ENCODE measurements at places on chromosomes 12 and 14. TPM values are rescaled to one million over a fixed set of nuclear protein-coding genes. Genes with fewer than 3 reads are reported as not detected.

The PIWIL1 gene
- total RNA-seq, result not detected

The TSPAN9 gene
- 65.5 TPM for total RNA-seq

DNA sequence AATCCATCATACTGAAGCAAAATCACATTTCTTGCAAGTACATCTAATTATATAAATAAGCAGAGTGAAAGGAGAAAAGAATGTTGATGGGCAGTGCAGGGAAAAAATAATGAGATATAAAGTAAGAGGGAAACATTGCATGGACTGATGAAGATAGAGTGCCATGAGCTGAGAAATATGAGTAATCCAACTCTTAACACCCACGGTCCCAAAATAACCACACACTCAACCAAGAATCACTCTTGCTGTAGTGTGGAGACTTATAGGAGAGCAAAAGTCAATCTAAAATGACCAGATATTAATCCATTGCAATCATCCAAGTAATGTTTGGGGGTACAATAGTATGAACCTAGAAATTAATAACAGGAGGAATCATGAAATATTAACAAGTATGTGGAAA lies 40.2 kb downstream of the MYF5 start:
- no peak for DNase-seq

The PARPBP gene
- total RNA-seq, result 7.2 TPM

- no peak for DNase-seq
Observed at GRCh38 chr12:11804130-11804529, 154.7 kb downstream of the ETV6 start.

The TMTC1 gene
- total RNA-seq, result 1.2 TPM

DNA sequence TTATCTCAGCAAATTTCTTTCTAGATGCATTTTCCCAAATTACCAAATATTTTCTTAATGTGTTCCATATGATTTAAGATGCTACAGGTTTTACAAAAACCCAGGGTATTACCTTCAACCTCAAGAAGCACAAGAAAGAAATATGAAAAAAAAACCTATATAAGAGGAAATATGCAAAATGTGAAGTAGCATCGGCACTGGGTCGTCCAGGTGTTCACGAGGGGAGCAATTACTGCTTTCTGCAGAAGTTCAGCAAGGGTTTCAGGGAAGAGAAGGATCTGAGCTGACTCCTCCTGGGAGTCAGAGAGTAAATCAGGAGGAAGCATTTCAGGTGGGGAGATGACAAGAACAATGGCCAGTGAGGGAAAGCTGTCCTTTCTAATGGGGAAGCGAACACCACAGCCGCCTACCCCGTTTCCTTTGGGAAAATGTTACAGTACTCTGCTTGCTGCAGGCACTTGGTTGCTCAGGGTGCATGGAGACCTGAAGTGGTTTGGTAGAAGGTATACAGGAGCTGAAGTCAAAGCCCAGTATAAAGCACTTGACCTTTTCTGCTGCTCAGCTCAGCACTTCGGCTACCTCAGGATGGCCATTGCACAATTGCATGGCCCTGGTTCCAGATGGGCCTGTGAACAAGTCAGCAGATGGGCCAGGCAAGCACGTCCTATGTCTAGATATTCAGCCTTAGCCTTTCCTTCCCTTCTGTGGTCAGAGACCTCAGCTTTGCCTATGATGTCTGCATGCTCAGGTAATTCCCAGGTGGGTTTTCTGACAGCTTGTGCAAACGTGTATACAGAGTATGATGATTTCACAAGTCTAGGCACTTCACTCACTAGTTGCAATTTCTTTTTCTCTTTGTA lies 155.6 kb downstream of the PAX9 start:
- no peak for DNase-seq

- DNase-seq, result no peak
Observed at GRCh38 chr14:70018713-70019211, 139.5 kb downstream of the SMOC1 start.

Data from glomerular endothelial cell (primary cell).